Right cardiac atrium (tissue), 5 donors: ENCODE measurements at places on chromosomes 3 and 15. TPM values are rescaled to one million over a fixed set of nuclear protein-coding genes. Genes with fewer than 3 reads are reported as not detected.

The SLC24A5 gene
- total RNA-seq = not detected

The CHRM5 gene
- total RNA-seq = not detected

The TBC1D2B gene
- 16.2 TPM for total RNA-seq

The GOLGA8J gene
- total RNA-seq = not detected

The ISL2 gene
- total RNA-seq = not detected

The SLCO3A1 gene
- total RNA-seq = 52.0 TPM

The SLC25A20 gene
- 46.6 TPM for total RNA-seq

The IL17RB gene
- 1.4 TPM for total RNA-seq

The ANKRD63 gene
- total RNA-seq = 4.3 TPM

The SH3GL3 gene
- total RNA-seq = 4.1 TPM

The CCR5 gene
- 0.89 TPM for total RNA-seq

The FES gene
- 21.0 TPM for total RNA-seq
